ENCODE measurements at places on chromosomes 5 and 9.
A peak's percentile ranks its signal among the peaks of the same experiment; 100 is the strongest.

- no peak for DNase-seq
These were observed 161.2 kb downstream of the RGS3 start for GRCh38 chr9:113624721-113625120.

DNA sequence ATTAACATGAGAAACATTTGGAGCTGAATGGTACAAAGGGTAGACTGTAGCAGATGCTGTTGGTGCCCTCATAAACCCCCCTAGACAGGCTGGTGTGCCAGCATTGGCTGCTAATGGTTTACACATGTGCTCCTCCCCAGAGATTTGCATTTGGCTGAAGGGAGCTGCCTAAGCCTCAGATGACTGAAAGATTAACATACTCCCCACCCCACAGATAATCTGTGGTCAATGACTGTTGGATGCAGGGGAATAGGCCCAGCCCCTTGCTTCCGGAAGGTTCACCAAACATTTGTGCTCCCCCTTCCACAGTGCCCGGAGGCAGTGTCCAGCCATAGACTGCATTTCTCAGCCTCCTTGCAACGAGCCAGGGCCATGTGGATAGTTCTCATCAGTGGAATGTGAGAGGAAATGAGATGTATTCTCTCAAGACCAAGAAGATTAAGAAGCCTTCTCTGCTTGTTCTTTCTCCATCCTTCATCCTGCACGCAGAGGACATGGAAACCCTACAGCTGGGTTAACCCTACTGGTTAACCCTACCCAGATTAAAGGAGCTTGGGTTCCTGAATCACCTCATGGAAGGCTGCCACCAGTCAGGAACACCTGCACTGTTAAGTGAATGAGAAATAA, 79.6 kb downstream of the PHAX start:
- peak; percentile 31 for DNase-seq

GRCh38 chr5:176446884-176447590, 1.1 kb upstream of the FAF2 start:
- no peak for DNase-seq

- no peak for DNase-seq
These were observed 33.0 kb downstream of the USP20 start for GRCh38 chr9:129868023-129868871.

DNA sequence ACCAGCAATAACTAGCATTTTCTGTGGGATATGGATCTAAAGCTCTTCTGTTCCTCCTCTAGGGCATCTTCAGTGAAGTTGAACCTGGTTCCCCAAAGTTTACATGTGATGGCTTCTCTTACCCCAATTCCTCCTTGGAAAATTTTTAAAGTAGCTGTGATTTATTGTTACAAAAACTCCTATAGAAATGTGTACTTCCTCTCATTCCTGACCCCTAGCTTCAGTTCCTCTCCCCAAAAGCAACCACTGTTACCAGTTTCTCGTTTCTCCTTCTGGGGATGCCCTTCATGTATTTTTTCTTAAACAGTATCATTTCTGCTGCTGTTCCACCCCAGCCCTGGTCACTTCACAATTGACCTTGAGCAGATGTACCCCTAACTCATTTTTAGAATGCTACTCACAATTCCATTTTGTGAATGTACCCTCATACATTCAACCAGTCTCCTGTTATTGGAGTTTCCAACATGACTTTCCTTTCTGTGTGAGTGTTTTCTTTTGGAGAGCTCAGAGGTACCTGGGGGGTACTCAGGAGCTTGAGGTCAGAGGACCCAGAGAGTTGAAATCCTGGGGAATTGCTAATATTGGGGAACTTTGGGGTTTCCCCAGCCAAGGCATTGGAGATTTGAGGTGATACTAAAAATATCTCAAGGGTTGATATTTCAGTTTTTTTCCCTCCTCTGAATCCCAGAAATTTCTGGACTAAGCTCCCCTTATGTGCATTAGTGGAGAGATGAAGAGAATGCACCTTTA, 18.6 kb upstream of the GLRX start:
- no peak for DNase-seq

DNA sequence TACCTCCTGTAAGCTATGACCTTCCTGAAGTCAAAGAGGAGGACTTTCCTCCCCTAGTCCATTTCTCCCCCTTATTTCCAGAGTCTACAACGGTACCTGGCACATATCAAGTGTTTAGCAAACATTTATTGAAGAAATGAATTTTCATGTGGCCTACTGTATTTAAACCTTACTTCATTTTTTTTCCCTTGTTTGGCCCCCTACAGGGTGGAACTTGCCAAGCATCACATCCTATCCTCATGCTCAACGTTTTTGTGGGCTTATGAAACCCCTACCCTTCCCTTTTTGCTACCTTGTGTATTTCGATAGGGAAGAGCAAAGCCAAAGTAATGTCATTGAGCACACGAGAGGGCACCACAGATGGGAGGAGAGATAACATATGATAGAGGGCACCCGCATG, 1857.8 kb upstream of the WWC1 start:
- DNase-seq = no peak

- DNase-seq = no peak
These were observed 77.7 kb downstream of the ARSB start for GRCh38 chr5:78907255-78907891.

GRCh38 chr9:133707065-133707762, 30.9 kb downstream of the SARDH start:
- DNase-seq = no peak

DNA sequence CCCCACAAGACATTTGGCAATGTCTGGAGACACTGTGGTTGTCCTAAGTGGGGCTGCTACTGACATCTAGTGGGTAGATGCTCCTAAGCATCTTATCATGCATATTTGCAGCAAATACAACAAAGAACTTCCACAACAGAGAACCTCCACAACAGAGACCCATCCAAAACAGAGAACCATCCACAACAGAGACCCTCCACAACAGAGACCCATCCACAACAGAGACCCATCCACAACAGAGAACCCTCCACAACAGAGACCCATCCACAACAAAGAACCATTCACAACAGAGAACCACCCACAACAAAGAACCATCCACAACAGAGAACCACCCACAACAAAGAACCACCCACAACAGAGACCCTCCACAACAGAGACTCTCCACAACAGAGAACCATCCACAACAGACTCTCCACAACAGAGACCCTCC, 32.8 kb downstream of the ARPC5L start:
- no peak for DNase-seq
